ENCODE measurements at places on chromosomes 12 and 14.

DNA sequence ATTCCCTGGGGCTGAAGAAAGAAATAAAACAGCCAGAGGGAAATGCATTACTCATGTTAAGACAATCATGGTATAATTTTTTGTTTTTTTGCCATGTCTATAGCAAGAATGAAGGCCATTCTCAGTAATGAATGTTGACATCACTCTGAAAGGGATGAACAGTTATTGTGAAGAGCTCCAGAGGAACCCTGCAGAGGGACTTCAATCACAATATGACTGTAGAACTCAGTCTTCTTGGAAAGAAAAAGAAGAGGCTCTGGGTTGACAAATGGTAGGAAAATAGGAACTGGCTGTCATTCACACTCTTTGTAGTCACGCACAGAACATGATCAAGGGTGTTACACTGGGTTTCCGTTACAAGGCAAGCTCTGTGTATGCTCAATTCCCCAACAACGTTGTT, 73.8 kb upstream of the DACT1 start:
- DNase-seq = no peak

- no peak for DNase-seq
These were observed 45.6 kb downstream of the CALM1 start for GRCh38 chr14:90442388-90442787.

DNA sequence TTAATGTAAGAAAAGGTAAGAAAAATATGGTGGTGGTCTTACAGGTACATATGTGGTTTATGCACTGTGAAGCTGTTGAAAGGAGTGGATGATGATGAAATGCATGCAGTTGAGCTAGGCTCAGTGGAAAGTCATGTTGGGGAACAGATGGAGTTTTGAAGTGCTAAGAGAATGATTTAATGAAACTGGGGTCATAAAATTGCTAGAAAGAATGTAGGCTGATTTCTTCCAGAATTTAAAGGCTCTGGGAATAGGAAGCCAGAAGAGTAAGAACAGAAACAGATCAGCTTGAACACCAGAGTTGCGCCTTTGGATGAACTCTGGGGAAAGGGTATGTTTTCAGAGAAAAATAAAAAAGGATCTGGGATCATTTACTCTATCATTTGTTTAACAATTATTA, 146.5 kb downstream of the MON2 start:
- no peak for DNase-seq

DNA sequence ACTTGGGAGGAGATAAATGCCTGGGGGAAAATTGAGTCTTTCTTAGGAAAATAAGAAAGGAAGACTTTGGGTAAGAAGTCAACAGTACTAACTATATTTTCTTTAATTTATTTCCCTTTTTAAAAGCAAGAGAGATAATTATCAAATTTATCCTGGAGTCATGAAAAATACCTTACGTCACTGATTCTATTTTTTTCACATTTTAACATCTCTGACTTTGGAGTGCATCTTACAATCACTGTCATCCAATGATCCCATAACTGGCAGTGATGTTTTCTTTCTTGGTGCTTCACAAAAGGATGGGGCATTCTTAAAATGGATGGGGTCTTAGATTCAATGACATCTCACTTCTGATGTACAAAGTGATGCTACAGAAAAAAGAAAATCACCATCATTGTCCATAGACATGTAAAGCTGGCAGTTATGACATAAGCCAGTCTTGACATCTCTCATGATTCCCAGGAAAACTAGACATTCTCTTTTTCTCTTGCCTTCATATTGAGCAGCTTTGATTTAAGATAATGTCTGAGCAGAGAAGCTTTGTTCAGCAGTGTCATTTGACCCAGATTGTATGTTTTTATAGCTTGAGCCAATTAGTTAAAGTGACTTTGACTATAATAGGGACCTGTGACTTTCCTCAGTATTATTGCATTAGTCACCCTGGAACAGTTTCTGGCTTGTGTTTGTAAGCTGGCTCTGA, 236.2 kb downstream of the EGLN3 start:
- no peak for DNase-seq

- no peak for DNase-seq
These were observed 37.4 kb downstream of the TMTC3 start for GRCh38 chr12:88179436-88180014.

DNA sequence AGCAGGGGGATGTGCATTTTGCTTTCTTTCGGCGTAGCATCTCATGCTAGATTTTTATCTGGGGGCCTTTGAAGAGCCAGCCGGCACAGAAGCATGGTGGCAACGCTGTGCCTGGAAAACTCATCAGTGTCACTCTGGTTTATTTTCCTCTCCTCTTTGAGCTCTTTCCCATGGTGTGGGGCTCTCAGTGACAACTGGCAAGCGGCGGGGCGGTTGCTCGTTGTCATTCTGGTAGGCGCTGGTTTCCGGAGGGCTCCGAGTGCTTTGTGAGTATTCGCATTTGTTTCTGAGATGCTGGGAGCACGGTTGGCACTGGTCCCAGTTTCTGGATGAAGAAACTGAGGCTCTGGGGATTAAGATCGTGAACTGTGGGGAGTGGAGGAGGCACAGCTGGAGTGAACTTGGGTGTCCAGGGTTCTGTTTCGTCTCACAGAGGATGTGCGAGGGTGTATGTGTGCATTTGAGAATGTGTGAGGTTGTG, 23.3 kb downstream of the TPCN1 start:
- no peak for DNase-seq

- DNase-seq = no peak
These were observed 134.2 kb downstream of the HMGA2 start for GRCh38 chr12:65958456-65958855.

GRCh38 chr14:26597589-26598080, at the start of gene NOVA1:
NOVA1 (minus strand) TSS chr14:26598033; CDS start chr14:26597436, 597 bp downstream.
- no peak for DNase-seq

- no peak for DNase-seq
These were observed 89.9 kb downstream of the TAOK3 start for GRCh38 chr12:118282767-118283166.

DNA sequence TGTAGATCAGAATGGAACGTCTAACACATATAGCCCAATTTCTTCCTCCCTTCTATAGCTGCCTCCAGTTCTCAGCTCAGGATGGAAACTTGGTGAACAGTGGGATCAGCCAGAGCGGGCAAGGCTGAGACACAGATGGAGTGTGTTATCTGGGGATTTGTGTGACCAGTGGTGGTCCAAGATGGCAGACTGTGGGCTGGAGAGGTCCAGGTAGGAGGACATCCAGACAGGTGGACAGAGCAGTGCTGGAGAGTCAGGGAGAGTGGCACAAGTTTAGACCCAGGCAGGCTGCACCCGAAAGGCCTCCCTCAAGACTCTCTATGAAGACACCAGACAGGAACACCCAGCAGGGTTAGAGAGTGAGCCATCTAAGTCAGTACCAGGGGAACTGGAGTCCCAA, 116.1 kb upstream of the CPSF6 start:
- DNase-seq = no peak

DNA sequence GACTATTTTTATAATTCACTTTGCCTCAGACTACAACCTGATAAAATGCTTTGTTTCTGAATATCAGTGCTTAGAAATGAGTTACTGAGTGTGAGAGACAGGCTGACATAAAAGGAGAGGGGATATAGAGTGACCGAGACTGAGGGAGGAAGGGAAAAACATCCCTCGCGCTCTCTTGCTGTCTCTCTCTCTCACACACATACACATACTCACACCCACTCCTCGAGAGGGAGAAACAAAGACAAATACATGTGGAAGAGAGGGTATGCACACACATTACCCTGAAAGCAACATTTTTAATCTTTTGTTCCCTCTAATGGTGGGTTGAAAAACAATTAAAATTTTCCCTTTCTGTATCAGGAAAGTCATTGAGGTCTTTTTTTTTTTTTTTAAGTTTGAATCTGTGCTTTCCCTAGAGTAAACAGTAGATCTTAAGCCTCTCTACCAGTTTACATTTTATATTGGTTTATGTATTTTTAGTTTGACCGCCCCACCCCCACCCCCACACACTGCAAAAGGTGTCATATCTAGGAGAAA, 45.3 kb downstream of the FRS2 start:
- DNase-seq = no peak

- no peak for DNase-seq
These were observed 76.1 kb downstream of the STON2 start for GRCh38 chr14:81324011-81324410.

GRCh38 chr12:113463746-113464451, 7.8 kb downstream of the LHX5 start:
- no peak for DNase-seq

DNA sequence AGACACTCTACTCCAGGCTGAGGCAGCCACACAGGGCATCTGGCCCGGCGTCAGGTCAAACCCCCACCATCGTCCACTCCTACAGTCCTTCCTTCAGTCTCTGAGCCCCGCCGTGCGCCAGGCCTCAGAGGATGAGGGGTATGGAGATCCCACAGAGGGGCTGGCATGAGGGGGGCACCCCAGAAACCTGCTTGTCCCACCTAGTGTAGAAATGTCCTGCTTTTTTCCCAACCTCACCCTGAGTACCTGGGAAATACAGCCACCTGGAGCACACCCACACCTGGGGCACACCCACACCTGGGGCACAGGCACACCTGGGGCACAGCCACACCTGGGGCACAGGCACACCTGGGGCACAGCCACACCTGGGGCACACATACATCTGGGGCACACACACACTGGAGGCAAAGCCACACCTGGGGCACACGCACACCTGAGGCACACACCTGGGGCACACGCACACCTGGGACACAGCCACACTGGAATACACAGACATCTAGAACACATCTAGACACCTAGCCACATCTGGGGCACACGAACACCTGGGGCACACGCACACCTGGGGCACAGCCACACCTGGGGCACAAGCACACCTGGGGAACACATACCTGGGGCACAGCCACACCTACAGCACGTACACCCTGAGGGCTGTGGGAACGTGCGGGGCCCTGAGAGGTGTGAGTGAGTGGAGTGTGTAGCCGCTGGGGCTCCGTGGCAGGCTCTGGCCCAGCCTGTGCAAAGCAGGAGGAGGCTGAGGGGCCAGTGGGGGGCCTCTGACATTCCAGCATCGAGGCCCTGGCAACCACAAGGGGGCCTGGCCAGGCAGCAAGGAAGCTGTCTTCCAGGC, 18.4 kb downstream of the AKT1 start:
- no peak for DNase-seq

DNA sequence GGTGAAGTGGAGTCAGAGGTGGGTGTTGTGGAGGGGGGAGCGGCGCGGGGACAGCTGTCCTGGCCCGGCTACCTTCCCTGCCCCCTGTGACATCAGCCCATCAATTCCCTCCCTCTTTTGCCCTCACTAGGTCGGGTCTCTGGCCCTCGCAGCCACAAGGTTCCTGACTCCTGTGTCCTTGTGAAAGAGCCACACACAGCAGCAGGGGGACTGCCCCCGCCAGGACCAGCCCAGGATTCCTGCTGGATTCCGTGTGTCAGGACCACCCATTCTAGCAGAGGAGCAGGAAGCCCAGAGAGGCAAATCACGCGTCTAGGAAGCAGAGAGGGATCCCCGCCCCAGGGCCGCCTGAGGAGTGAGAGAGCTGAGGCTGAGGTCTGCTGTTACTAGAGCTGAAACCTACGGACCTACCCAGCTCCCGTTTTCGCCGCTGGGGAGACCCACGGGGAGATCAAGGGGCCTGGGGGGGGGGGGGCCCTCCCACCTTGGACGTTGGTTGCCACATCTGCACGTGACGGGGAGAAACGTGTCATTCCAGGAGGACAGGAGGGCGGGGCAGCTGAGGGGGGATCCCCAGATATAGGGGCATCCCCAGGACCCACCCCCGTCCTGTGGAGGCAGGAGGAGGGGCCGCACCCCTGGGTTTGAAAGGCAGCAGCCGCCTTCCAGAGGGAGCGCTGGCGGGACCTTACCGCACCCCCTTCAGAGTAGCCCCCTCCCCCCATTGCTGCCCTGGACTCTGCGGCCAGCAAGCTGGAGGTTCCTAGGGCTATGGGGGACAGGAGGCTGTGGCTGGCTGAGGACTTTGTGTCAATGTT, 12.5 kb upstream of the INF2 start:
- DNase-seq = peak; percentile 43

GRCh38 chr12:102939670-102940222, 17.7 kb upstream of the ASCL1 start:
- DNase-seq = no peak

DNA sequence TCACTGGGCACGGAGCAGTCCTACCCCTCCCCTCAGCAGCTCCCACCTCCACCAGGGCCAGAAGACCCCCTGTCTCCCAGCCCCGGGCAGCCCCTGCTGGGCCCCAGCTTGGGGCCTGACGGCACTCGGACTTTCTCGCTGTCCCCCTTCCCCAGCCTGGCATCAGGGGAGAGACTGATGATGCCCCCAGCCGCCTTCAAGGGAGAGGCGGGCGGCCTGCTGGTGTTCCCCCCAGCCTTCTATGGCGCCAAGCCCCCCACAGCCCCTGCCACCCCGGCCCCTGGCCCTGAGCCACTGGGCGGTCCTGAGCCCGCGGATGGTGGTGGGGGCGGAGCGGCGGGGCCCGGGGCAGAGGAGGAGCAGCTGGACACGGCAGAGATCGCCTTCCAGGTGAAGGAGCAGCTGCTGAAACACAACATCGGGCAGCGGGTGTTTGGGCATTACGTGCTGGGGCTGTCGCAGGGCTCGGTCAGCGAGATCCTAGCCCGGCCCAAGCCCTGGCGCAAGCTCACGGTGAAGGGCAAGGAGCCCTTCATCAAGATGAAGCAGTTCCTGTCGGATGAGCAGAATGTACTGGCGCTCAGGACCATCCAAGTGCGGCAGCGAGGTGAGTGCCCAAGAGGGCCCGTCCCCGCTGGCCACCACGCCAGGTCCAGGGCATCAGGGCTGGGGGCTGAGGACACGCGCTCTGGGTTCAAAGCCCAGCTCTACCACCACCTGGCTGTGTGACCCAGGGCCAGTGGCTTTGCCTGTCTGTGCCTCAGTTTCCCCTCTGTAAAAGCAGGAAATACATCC, 58.6 kb downstream of the PHETA1 start:
- DNase-seq = no peak

- DNase-seq = no peak
These were observed 36.6 kb downstream of the ETV6 start for GRCh38 chr12:11686120-11686519.

DNA sequence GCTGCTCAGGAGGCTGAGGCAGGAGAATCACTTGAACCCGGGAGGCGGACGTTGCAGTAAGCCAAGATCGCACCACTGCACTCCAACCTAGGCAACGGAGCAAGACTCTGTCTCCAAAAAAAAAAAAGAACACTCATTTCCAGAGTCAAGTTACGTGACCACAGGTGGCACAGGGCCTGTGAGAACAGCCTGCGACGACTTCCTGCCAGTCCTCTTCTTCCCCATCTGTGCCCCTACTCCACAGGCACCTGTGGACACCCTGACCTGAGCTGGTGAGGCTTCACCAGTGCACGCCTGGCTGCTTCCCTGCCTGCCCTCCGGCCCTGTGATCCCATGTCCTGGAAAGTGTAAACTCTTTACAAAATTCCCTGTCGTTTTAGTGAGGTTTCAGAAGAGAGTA, 77.7 kb downstream of the PPP2R5C start:
- no peak for DNase-seq

DNA sequence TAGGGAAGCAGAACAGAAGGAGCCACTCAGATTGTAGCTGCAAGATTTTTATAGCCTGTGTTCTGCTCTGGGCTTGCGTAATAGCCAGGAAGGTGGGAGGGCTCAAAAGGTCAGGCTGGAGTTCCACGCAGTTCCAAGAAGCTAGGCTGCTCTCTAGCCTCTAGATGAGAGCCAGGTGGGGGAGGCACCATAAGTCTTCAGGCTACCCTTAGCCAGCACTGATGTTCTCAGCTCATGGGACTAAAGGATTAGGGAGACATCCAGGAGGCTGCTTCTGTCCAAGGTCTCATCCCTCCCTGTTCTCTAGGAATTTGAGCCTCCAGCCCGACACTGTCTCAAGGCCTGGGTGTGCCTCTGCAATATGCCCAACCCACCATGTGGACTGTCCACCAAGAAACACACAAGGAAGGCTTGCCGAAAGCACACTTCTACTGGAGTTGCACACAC, 1.7 kb downstream of the LMBR1L start:
- DNase-seq = no peak

Measured in stimulated activated CD8-positive, alpha-beta memory T cell treated with anti-CD3 and anti-CD28 coated beads, Interleukin-7, amount 100 ng/mL, for 24 hours (primary cell).